ENCODE measurements at places on chromosomes 11 and 22.
A peak's percentile ranks its signal among the peaks of the same experiment; 100 is the strongest.

DNA sequence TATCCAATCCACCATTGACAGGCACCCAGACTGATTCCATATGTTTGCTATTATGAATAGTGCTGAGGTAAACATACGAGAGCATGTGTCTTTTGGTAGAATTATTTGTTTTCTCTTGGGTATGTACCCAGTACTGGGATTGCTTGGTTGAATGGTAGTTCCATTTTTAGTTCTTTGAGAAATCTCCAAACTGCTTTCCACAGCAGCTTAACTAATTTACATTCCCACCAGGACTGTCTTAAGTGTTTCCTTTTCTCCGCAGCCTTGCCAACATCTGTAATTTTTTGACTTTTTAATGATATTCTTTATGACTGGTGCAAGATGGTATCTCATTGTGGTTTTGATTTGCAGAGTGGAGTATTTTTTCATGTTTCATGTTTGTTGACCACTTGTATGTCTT is 8.3 kb downstream of the FDX1 start:
- no peak for DNase-seq

- no peak for DNase-seq
Observed at GRCh38 chr22:50320116-50320515, 6.7 kb downstream of the DENND6B start.

DNA sequence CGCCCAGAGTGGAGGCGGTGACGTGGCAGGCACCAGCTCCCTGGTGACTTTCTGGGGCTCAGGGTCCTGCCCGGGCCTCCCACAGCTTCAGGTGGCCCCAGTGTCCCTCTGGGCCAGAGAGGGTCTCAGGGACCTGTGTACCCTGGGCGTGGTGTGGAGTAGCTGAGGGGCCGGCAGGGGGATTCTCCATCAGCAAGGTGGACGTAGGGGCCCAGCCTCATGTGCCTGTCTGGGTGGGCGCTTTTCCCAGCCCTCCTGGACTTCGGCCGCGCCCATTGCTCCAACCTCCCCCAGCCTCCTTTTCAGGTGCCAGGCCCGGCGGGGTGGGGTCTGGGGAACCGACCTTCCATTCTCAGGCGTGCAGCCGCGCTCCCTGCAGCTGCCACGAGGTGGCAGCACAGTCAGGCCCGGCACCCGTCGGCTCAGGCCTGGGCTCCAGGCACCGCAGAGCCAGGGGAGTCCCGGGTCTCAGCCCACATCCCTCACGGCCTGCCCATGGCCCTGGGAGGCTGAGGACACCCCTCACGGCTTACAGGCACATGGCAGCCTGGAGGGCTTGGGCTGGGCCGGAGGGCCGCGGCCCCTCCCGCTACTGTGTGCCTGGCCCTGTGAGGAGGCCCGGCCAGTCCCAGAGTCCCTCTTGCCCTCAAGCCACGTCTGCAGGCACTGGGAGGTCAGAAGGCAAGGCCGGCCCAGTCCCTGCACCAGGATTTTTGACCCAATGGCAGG is 19.9 kb upstream of the MUC5B start:
- DNase-seq, result peak; percentile 15

DNA sequence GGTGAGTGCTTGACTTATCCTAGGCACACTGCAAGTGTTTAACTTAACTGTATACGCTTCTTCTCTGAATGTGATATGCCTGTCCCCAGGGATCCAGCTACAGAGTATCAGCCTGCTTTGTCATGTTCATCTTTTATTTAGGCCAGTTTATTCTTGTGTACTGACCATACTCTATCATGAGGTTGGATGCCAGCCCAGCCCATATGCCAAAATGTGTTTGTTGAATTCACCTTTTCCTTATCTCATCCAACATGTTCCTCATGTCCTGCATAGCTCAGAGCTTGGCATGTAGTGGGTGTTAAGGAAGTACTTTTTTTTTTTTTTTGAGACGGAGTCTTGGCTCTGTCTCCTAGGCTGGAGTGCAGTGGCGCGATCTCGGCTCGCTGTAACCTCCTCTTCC is 116.2 kb downstream of the NCAM1 start:
- no peak for DNase-seq

DNA sequence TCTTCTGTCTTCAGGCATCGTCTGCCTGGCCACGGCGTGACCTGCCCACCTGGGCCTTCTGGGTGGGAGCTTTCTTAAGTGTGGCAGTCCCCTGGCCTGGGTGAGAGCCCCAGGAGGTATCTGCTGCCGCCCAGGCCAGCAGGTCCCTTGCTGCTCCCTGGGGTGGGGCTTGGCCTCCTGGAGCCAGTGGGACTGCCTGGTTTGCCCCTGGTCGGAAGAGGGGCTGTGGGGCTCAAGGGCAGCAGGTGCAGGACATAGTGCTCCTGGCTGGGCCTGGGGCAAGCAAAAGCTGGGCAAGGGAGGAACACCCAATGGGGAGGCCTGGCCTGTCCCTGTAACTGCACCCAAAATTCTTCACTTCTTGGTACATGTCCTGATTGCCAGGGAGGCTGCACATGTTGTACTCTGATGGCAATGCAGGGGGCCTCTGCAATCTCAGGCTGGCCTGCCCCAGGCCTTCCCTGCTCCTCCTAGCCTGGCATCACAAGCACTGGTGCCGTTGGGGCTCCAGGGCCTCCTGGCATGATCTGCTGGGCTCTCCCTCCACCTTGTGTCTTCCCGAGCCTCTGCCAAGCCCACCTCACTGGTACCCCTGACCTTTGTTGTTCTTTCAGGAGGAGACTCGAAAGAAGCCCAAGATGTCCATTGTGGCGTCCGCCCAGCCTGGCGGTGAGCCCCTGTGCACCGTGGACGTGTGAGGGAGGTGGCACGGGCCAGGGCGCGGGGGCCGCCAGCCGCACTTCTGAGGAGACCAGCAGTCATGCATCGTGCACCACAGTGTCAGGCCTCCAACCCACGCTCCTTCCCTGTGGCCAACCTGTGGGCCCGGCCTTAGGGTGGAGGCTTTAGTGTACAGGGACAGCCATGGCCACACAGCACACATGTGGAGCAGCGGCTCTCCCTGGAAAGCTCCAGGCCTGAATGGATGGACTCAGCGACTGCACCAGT is 6.2 kb upstream of the RANBP1 start:
- DNase-seq, result no peak

DNA sequence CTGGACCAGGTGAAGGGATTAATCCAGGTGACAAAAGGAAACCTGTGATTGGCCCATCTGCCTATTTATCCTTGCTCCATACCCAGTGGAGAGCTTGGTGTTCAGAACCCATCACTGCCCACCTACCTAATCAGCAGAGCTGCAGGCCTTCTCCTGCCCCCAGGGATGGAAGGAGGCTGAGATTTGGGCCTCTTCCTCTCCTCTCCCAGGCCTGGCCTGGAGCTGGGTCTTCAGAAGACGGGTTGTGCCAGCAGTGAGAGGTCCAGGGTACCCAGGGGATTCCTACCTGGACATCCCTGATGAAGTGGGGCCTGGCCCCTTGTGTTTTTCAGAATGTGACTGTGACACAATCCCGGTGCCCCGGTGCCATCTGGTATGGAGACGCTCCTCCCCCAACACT is 80.3 kb upstream of the MYOD1 start:
- DNase-seq, result no peak

DNA sequence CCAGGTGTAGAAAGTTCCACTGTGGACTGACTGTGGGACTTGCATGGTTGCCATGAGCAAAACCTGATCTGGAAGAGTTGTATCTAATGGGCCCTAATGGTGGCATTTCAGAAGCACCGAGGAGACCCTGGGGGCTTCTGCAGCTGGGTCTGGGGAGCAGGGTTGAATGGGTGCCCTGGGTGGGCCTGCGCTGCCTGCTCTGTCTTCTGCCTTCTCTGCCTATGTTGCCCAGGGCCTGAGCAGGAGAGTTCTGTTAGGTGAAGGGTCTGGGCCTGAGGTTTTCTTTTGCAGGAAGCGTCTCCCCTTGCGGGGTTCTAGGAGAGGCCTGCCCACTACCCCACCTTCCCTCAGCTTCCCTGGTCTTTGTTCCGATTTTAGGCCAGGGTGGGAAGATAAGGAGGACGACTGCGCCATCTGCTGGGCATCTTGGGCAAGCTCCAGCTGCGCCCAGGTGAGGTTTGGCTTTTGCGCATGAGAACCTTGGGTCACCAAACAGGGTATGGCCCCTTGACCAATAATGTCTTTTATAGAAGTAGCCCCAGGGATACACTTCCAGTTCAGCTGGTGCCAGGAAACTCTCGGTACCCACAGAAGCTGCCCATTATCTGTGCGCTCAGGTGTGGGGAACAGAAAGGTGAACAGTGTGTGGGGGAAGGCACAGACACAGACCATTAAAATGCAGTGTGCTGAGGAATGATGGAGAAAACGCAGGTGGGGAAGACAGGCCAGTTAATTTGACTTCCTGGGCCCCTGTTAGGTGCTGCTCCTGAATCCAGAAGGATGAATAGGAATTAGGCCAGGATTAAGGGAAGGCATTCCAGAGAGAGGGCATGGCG is 23.2 kb downstream of the COMMD9 start:
- DNase-seq, result peak; percentile 24

DNA sequence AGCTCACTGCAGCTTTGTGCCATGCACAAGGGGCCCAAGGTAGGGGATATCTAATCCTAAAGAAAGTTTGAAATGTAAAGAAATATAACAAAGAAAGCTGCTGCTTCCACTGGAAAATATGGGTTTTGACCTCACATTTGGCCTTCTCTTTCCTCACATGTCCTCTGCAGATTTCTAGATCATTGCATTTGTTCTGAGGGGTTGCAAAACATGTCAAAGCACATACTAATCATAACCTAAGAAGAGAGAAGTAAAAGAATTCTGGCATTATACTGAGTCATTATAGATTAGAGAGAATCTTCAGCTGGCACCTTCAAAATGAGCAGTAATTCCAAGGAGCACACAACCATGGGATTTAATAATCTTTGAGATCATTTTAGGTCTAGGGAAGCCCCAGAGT is 92.5 kb upstream of the CHRM4 start:
- DNase-seq, result no peak

- no peak for DNase-seq
Observed at GRCh38 chr22:28075358-28075981, 156.4 kb upstream of the PITPNB start.

DNA sequence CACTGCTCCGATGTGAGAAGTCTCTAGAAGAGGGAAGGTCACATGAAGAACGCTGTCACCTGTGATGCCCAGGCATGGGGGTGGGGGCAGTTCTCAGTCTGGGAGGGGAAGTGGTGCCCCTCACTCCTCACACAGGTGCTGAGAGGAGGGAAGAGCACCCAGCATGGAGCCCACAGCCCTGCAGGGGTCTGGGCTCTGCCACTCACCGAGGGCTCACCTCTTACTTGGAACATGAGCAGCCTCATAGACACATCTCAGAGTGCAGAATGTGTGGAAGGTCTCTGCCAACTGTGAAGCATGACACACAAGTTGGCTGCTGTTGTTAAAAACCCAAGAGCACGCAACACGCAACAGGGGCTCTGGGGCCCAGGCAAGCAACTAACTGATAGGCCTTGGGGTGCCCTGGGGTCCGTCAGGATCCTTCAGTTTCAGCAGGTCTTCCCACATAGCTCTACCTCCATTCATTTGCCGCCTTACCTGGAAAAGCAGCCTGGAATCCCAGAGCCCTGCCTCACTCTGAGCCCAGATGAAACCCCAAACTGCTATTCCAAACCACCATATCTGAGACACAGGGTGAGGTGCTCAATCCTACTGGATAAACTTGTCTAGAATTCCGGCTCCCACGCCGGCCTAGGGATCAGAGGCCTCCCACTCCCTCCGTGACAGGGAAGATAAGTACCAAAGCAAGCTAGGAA is 17.5 kb upstream of the TMPRSS4 start:
- DNase-seq, result no peak

DNA sequence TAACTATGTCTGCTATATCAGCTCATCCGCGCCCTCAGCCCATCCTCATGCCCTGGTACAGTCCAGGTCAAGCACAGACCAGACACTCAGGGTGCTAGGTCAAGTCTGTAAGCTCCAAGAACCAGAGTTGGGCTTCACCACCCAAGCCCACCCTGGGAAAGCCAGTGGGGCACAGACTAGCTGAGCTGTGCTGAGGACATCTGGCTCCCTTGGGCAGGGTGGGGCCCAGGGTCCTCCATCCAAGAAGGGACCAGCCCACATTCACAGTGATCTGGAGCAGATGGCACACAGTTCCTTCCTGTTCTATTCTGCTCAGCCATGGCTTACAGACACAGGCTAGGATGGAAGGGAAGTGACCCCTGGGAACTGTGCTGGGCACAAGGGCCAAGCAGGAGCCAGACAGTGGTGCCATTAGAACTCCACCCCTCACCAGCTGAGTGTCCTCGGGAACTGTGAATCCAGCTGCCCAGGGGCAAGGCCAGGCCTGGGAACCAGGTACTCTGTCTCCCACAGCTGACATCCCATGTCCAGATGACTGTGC is 9.1 kb downstream of the P2RY6 start:
- no peak for DNase-seq

GRCh38 chr11:85939099-85940015 is 84.2 kb downstream of the CCDC83 start:
- DNase-seq, result peak; percentile 47

- DNase-seq, result no peak
Observed at GRCh38 chr11:35043936-35044335, 95.0 kb upstream of the CD44 start.

GRCh38 chr11:85602526-85603213 is 24.5 kb downstream of the DLG2 start:
- DNase-seq, result no peak

GRCh38 chr11:63903884-63904283 is 13.1 kb downstream of the RCOR2 start:
- DNase-seq, result no peak

- DNase-seq, result no peak
Observed at GRCh38 chr11:27693398-27693797, 6.9 kb downstream of the BDNF start.

GRCh38 chr11:116702772-116703385 is 69.9 kb downstream of the BUD13 start:
- no peak for DNase-seq

DNA sequence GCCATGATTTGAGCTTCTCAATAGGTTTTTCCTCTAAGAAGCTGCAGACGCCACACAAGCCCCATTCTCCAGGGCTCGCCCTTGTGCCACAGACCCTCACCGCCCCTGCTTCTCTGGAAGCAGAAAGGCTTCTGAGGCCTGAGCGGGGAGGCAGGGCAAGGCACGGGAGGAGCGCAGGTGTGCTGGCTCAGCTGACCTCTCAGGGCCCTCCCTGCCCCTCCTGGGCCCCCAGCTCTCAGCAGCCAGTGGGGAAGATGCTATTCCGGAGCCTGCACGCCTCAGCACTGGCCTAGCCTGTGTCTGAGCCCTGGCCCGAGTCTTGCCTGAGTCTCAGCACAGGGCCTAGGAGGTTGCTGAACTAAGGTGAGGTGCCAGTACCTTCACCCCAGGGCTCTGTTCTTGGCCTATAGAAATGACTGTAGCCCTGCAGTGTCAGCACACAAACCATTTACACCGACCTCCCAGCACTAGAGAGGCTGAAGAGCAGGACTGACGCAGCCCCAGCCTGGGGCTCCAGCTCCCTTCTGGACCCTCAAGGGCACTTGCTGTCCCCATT is 47.1 kb upstream of the LMO1 start:
- DNase-seq, result no peak
